T-helper 17 cell (primary cell): ENCODE measurements at places on chromosomes 4 and X.

GRCh38 chrX:71111921-71112431, 599 bp upstream of the IL2RG start:
- no peak for DNase-seq

- DNase-seq: no peak
These were observed 17.0 kb upstream of the SLAIN2 start for GRCh38 chr4:48324281-48324680.

DNA sequence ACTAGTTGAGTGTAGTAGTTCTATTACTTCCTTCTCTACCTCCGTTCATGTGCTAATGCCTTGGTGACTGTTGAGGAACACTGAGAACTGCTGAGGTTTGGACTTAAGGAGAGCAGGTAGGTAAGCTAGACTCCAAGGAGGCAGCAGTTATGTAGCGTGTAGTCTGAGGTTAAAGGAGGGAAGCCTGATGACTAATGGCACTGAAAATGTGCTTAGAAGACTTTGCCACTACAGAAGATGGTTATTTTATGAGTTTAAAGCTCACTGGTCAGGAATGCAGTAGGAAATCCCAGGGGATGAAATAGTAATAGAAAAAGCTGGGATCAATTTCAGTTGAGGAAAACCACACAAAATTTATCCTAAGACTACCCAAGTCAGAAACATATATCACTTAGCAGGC, 1077.3 kb downstream of the RAPGEF2 start:
- no peak for DNase-seq

DNA sequence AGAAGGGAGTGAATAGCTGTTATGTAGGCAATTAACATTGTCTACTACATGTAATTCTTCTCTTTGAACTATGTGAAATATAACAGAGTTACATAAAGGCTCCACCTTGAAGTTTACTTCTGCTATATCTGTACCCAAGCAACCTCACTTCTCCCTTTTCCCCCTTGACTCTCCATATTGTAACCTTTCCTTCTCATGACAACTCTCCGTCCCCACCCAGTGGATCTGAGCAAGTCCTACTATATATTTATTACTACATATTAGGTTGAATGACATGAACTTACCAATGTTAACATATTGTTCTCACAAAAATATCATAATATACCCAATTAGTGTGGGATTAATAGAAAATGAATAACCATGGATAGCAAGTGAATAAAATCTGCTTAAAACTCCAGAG, 93.2 kb upstream of the ATP8A1 start:
- DNase-seq: peak; percentile 10

GRCh38 chr4:76804096-76804495, 93.8 kb downstream of the SOWAHB start:
- no peak for DNase-seq

DNA sequence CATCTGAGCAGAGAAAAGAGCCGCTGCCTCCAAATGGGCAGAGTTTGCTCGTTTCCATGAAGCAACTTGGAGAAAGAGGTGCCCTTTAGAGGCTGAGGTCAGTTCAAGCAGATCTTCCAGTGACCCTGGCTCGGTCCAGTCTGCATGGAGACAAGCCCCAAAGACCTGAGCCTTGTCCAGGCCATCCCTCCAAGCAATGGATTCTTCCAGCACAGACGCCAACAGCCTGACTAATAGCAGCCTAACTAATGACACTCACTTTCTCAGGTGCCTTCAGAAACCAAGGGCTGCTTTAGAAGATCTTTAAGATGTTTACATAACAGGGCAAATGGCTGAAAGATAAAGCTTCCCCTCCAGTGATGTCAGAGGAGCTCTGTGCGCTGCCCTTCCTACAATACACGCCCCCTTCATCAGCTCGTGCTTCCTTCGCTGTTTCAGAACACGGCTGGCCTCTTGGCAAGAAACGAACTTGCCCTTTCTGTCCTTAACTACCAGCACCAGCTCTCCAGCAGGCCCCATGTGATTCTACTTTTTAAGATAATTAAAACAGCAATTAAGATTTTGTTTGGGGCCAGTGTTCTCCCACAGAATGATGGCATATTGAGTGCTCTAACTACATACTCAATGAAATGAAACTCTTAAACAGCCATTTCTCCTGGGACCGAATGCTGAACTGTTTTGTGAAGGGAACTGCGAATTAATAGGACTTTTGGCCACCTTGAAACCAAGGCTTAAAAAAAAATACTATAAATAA, 119.0 kb downstream of the GPR143 start:
- no peak for DNase-seq

GRCh38 chr4:95250544-95251137, 298.1 kb downstream of the UNC5C start:
- no peak for DNase-seq

DNA sequence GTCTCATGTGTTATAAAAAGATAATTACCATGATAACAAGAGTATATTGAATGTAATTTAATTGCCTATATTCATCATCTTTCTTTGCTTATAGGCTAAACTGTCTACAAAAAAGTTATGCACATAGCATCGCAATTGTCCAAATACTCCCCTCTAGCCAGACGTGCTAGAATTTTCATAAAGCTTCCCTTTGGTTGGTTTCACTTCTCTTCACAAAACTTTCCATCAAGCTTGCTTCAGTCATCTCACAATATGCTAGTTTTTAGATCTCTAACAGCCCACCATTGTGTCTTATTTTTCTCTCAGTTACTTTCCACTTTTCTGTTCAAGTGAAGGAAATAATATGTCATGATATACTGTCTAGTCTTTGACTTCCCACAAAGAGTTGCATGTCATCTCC, 448.3 kb upstream of the SPANXN1 start:
- no peak for DNase-seq

- no peak for DNase-seq
These were observed 6.1 kb downstream of the TMEM156 start for GRCh38 chr4:39026096-39026495.

DNA sequence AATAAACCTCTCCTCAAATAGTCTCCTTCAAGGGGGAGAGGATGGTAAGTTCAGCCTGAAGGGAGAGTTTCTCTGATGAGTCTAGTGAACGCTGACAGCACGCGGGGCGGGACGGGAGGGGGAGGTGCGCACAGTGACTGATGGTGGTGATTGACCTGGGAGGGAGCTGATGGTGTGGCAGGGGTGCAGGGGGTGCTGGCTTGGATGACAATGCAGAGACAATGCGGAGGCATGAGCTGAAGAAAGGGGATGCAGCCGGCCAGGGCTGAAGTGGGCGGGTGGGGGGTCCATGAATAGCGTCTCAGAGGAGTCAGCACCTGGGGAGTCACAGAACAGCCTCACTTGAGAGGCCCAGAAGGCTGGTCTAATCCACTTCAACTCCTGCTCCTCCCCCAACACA, 142.5 kb upstream of the PJA1 start:
- no peak for DNase-seq

- DNase-seq: no peak
These were observed 167.0 kb upstream of the CPEB2 start for GRCh38 chr4:14835288-14835687.
